ENCODE measurements at places on chromosomes 7 and 10.

- no peak for DNase-seq
Measured at GRCh38 chr10:87696922-87697745, 37.5 kb downstream of the PAPSS2 start.

DNA sequence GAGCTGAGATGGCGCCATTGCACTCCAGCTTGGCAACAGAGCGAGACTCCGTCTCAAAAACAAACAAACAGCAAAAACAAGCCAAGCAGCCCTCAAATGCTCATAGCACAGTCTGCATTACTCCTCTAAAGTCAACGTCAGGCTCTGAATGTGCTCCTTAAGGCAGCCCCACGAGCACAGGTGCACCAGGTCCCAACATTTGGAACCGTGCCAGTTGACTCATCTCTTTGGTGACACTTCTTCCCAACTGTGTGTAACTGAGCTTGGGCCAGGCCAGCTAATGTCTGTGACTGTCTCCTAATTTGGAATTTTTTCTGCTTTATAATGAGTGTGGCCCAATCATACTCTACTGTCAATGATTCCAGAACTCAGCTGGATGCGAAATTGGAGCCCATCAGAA lies 66.3 kb upstream of the EFCAB10 start:
- no peak for DNase-seq

DNA sequence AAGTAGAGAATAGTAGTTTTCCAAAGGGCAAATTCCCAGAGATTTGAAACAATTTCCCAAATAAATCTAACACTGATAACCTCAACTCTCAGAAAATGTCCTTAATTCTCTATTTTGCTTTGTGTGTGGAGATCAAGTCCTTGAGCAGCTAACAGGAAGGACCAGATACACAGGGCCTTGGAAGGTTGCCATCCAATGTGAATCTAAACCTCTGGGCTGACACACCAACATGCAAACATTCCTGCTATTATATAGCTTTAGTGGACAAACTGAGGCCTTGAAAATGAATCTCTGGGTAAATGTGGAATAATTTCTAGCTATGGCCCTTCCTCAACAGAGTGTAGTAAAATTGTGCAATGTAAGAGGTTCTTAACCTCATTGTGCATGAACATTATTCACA lies 44.1 kb upstream of the PARD3 start:
- no peak for DNase-seq

- no peak for DNase-seq
Measured at GRCh38 chr7:2545746-2546425, 9.4 kb downstream of the BRAT1 start.

- DNase-seq = no peak
Measured at GRCh38 chr7:104156842-104157277, 51.0 kb downstream of the ORC5 start.

GRCh38 chr7:2602406-2603043 lies 29.3 kb upstream of the TTYH3 start:
- no peak for DNase-seq

DNA sequence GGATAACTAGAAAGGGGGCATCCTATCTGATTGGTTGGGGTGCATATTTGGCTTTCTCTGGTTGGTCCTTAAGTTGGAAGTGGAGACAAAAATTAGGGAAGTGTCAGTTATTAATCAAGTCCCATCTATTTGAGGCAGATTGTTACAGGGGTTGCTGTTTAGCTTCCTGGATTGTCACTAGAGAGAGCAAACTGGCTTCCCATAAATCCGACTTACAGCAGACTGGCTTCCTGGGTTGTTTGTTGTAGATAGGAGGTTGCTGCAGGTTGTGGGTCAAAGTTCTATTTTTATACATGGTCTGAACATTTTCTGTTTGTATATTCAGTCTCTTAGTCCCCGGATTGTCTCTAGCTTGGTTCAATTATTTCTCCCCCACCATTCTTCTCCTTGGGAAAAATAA lies 106.1 kb upstream of the HABP2 start:
- no peak for DNase-seq

DNA sequence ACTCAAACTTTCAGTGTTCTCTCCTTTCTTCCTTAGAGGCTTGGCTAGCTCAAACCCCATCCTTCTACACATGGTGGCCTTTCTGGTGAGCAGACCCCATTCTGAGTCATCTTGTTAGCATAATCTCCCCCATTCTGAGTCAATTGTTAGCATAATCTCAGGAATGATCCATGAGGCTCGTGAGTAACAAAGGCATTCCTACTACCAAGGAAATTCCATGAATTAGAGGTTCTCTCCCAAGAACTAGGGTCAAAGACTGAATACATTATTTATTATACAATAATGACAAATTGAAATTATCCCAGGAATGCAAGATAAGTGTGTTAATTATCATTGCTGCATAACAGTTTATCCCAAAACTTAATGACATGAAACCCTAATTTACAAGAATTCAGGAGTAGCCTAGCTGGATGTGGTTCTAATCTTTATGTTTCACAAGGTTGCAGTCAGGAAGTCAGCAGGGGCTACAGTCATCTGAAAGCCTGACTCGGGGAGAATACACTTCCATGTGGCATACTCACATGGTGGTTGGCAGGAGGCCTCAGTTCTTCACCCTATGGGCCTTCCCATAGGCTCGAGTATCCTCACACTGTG lies 100.2 kb downstream of the MMRN2 start:
- no peak for DNase-seq

- no peak for DNase-seq
Measured at GRCh38 chr10:127314797-127315196, 118.4 kb upstream of the INSYN2A start.

DNA sequence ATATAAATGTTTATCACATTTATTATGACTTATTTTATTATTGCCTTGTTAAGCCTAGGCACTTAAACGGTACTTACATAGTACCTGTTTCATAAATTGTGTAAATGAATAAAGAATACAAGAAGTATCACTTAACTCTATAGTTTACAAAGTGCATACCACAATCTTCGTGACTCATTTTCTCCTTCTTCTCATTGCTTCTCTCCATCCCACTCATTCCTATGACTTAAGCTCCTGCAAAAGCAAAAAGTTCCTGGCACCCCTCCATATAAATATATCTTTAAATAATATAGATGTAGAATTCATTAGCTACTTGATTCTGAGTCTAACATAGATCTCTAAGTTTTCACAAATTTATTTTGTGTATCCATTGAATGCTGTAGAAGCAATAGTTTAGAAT lies 1382.0 kb upstream of the CELF2 start:
- DNase-seq = no peak

DNA sequence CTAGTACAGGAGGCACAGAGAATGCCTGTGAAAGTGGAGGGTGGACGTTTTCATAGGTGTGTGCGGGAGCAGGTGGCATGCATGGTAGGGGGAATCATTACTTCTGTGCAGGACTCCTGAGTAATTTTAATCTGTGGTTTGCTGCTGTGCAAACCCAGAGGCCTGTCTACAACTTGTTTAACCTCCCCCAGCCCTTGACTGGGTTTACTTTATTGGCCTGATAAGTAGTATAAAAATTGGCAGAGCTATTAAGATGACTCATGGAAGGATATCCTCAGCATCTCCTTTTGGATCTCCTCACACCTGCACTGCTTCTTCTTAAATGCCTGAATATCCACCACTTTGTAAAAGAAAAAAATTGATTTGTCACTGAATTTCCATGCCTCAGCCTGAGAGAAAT lies 104.8 kb downstream of the AUTS2 start:
- DNase-seq = no peak

- DNase-seq = no peak
Measured at GRCh38 chr10:83373671-83374070, 765.6 kb upstream of the GHITM start.

DNA sequence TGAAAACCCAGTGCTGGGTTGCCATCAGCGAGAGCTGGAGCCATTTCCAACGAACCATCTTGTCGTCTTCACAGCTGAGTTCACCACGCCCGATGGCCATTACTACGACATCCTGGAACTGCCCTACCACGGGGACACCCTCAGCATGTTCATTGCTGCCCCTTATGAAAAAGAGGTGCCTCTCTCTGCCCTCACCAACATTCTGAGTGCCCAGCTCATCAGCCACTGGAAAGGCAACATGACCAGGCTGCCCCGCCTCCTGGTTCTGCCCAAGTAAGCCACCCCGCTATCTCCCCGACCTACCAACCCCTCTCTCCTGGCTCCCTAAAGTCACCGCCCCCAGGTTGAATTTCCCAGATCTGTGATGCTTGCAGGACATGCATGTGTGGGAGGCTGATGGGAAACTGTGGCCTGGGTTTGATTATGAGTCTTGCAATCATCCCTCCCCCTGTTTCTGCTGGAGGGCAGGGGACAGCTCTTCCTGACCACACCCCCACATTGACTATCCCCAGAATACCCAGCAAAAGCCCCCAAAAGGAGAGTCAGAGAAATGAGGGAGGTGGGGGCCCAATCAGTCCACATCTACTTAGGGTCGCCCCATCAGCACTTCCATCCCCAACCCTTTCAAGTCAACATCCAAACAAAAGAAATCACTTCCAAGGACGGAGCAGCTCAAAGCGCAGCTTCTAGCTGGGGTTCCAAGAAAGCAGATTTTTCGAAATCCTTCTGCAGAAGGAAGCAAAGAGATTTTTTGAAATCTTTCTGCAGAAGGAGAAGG lies 6.9 kb downstream of the SERPINE1 start:
- no peak for DNase-seq

DNA sequence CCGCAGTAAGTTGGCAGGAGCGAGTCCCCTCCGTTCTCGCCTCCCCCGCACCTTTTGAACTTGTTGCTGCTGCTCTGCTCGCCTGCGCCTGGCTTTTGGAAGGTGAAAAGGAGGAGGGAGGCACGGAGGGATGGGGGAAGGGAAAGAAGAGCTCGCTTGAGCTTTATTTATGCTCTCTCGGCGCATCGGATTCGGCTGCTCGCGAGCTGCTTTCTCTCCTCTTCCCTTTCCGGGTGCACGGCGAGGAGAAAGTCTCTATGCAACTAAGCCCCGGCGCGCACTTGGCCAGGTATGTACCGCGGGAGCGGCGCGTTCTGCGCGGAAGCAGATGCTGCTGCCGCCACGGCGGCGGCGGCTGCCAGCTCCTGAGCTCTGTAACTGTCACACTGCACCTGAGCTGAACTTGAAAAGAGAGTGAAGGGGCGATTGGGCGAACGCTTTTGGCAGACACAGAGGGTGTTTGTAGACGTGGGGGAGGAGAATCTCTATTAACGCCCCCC lies 551 bp downstream of the KCND2 start:
- DNase-seq = peak; percentile 17

DNA sequence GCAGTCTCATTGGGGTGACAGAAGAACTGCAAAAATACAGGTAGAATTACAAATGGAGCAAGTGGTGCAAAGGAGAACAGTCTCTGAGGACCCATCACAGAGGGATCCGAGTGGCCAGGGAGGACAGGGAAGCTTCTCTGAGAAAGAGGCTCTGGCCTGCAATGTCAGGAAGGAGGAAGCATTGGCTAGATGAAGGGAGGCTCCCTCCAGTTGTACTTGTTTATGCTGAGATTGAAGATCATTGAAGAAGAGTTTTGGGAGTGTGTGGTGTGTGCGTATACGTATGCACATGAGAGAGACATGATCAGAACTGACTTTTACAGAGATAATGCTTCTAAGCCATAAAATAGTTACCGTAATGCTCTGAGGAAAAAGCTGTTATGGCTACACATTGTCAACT lies 274.7 kb upstream of the FZD8 start:
- no peak for DNase-seq

GRCh38 chr10:14995964-14996565 lies 36.9 kb downstream of the MEIG1 start:
- no peak for DNase-seq

- DNase-seq = no peak
Measured at GRCh38 chr10:104557966-104558365, 83.1 kb upstream of the SORCS3 start.

GRCh38 chr7:23106823-23107663 lies 1.5 kb downstream of the KLHL7 start:
- no peak for DNase-seq

- no peak for DNase-seq
Measured at GRCh38 chr10:13844651-13845050, 257.9 kb downstream of the PRPF18 start.

GRCh38 chr7:36306722-36307121 lies 82.9 kb upstream of the ANLN start:
- no peak for DNase-seq

GRCh38 chr7:27145914-27146412 lies 1.6 kb downstream of the HOXA6 start:
- no peak for DNase-seq

- no peak for DNase-seq
Measured at GRCh38 chr10:130748409-130749057, 563.0 kb downstream of the TCERG1L start.

DNA sequence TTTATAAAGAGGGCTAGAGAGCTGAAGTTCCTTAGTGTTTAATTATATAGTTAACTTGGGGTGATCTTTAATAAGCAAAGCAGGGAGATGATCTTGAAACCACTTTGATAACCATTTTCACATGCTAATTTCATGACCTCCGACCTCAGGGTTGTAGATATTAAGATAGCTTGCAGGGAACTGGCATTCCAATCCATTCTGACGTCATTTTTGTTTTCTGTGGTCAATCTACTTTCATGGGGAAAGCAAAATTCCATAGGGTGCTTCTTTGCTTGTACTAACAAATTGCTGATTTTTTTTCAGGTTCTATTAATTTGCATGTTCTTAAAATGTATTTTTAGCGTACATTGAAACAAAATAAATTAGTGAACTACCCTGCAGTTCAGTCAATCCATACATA lies 139.3 kb downstream of the CDCA7L start:
- DNase-seq = no peak

GRCh38 chr7:23759671-23760391 lies 49.8 kb downstream of the STK31 start:
- no peak for DNase-seq

- DNase-seq = no peak
Measured at GRCh38 chr7:102875700-102876295, 37.0 kb upstream of the LRRC17 start.

DNA sequence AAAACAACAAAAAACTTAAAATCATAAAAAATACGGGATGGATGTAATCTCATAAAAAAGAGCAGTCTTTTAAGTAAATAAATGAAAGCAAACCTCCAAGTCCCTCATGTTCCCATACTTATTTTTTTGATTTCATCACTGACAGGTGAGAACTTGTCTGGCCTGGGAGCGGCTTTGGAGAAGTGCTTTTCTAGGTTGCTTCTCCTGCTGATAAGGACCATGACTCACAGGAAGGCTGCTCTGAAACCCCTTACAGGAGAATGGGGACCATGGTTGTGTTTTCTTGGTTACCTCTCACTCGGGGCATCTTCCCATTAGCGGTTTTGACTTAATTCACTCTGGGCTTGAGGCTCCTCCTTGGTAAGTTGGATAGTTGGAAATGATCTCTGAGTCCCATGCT lies 237.4 kb downstream of the CAMK1D start:
- no peak for DNase-seq

DNA sequence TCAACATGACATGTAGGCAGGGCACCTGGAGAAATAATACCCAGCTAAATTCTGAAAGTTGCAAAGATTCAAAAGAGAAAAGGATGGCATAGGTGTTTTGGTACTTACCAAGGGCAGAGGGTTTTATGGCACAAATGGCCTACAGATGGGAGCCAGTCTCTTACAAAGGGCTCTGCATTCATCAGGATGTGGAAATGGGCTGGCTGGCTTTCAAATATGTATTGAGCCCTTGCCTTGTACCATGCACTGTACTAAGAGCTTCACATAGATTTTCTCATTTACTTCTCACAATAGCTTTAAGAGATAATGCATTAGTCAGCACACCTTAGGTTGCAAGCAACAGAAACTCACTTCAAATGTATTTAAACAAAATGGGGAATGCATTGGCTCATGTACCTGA lies 327.1 kb downstream of the BICC1 start:
- no peak for DNase-seq

Data from substantia nigra (tissue), 51 donors.